Hematopoietic multipotent progenitor cell treated with erythropoietin and hydrocortisone succinate and interleukin-3 and kit ligand, for 8 days (in vitro differentiated cells): ENCODE measurements at places on chromosomes 11 and 22.

DNA sequence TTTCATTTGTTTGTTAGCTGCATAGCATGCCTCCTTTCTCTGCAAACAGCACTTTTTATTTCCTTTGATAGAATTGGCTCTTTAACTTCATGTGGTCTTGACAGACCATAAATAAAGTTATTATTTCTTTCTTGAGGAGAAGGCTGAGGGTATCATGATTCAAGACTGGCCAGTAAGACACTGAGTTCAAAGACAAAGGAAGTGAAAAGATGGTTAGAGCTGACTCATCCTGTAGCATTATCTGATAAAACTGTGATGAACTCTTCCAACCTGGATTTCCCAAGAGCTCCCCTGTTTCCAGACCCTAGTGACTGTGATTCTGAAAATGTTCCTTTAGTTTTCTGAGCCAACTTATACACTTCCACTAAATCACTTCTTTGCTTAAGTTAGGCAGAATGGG, 179.3 kb upstream of the FAT3 start:
- DNase-seq = no peak

GRCh38 chr11:68213135-68213515, at the start of gene KMT5B:
TSS of gene KMT5B (minus strand) at chr11:68213296. CDS start at chr11:68190076, 23,220 bp downstream.
- no peak for DNase-seq

DNA sequence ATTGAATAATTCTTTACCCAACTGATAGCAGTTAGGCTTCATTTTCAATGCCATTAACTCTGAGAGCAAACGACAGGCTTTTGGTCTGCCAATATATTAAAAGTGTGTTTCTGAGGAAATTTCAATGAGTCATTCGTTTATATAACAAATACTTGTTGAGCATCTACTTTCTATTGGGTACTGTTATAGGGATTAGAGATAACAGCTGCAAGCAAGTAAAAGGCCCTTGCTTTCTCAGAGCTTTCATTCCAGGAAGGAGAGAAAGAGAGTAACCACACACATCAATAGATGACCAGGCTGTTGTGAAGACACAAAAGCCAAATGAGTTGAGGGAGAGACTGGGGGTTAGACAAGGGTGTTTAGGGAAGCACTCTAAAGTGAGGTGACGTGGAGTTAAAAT, 35.7 kb downstream of the CD44 start:
- peak; percentile 38 for DNase-seq

- DNase-seq = no peak
Measured at GRCh38 chr22:29275167-29275566, 7.1 kb downstream of the EWSR1 start.

GRCh38 chr11:122773781-122774266, 64.5 kb upstream of the CRTAM start:
- DNase-seq = no peak

- DNase-seq = peak; percentile 65
Measured at GRCh38 chr11:201966-202365, 5.2 kb downstream of the BET1L start.

DNA sequence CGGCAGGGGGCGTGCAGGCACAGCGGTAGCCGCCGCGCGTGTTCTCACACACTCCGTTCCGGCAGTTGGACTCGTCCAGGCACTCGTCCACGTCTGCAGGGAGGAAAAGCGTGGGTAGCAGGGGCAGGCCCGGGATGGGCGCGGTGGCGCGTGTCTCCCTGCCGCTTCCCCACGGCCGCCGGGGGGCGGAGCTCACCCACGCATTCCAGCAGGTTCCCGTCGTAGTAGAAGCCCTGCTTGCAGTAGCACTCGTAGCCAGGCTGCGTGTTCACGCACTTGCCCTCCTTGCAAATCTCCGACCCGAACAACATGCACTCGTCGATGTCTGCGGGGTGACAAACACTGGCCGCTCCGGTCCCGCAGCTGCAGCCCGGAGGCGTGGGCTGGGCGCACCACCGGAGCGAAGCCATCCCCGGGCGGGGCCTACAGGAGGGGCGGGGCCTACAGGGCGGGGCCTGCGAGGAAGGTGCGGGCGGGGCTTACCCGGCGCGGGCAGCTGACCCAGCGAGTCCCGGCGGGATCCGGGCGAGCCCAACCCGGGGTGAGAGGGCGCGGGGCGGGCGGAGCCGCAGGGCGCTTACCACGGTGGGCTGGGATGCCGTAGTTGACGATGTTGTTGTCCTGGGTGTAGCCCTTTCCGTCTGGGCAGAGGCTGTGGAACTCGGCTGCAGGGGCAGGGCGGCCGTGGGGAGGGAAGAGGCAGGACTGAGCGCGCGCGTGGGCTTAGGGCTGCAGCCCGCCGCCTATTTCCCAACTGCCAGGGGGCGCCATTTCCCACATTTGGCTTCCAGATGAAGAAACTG, 15.6 kb downstream of the SCYL1 start:
- peak; percentile 86 for DNase-seq

DNA sequence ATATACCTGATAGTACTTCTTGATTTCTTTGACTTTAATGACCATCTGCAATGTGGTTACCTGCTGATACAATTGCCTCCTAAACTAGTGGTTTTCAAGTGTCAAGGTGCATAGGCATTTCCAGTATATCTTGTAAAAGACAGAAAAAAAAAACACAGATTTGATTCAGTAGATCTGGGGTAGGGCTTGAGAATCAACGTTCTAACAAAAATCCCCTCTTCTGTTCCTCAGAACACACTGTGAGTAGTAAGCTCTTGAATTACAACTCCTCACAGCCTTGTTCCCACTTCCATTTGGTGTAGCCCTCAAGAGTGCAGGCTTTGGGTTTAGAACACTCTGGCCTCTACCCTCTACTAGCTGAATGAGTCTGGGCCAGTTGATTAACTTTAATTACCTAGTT, 78.0 kb upstream of the CTSC start:
- no peak for DNase-seq

DNA sequence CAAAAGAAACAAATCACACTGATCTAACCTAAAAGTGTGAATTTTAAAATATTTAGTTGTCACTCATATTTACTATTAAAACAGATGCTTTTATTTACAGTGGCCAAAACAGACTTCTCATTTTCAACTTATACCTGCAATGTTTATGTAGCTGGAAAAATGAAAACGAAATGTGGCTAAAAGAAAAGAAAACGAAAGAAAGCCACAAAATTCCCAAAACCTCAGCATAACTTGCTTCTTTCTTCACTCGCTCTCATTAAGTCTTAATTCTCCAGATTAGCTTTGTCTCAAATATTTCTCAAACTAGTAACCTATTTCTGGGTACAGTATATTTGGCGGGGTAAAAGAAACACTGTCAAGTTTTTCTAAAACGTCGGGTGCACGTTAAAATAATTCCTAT, 693 bp downstream of the CSTF3 start:
- no peak for DNase-seq
